ENCODE measurements at places on chromosomes 12 and 14. TPM values are rescaled to one million over a fixed set of nuclear protein-coding genes. Genes with fewer than 3 reads are reported as not detected.

Gene RPL10L
- total RNA-seq: not detected

Gene SIRT4
- 2.7 TPM for total RNA-seq

Gene NPAS3
- 0.32 TPM for total RNA-seq

Gene GLS2
- not detected for total RNA-seq

Gene KRT72
- not detected for total RNA-seq

Gene TPH2
- total RNA-seq: not detected

Gene KRT82
- not detected for total RNA-seq

Gene LMNTD1
- 0.51 TPM for total RNA-seq

Gene KRT79
- total RNA-seq: not detected

Gene DPPA3
- not detected for total RNA-seq

Gene EPS8
- 41.0 TPM for total RNA-seq

Gene RBM25
- total RNA-seq: 45.0 TPM

Gene RNASE3
- total RNA-seq: not detected

Gene RDH16
- total RNA-seq: 0.30 TPM

Gene ANKS1B
- total RNA-seq: 0.30 TPM

Gene OLR1
- 0.23 TPM for total RNA-seq

Gene KRT75
- total RNA-seq: not detected

Gene MTRFR
- total RNA-seq: 4.6 TPM

Gene IL22
- total RNA-seq: not detected

Gene NUDT4
- total RNA-seq: 49.6 TPM

Gene FANCM
- total RNA-seq: 5.9 TPM

Gene PMEL
- total RNA-seq: not detected
